ENCODE measurements at places on chromosomes 5 and 9.
A peak's percentile ranks its signal among the peaks of the same experiment; 100 is the strongest.

DNA sequence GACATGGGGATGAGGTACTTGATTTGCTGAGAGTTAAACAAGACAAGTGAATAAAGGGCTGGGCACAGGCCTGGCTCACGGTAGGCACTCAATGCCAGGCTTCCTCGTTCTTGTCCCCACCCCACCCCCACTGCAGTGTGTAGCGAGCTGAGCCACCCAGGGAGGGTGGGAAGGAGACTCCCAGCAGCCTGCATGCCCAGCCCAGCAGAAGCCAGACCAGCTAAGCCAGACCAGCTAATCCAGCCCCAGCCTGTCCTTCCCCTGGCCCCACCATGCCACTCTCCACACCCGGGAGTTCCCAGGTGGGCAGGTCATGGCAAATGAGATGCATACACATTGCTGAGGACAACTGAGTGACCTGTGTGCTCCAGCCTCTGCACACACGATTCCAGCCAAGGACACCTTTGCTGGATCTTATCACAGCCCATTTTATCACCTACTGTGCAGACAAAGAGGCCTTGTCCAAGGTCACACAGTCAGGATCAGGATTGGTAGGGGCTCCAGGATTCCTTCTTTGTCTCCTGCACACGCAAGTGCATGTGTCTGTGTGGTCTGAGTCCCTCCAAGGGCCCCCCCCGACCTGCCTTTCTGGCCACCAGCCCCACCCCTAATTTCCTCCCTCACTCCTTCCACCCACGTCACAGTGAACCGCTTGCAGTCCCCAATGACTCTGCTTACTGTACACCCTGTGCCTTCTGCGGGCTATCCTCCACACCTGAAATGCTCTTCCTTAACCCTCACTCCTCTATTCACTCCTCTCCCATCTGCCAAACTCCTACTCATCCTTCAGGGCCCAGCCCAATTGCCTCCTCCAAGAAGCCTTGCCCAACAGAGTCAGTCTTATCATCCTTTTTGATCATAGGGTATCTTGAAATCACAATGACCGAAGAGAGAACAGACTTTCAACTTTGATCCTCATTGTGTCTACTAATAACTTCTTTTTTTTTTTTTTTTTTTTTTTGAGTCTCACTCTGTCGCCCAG lies 26.6 kb downstream of the DUSP1 start:
- no peak for DNase-seq

- DNase-seq = no peak
These were observed 76.9 kb upstream of the MINAR2 start for GRCh38 chr5:129670957-129671500.

- no peak for DNase-seq
These were observed 360.7 kb downstream of the ARHGEF28 start for GRCh38 chr5:73986729-73987128.

- no peak for DNase-seq
These were observed 17.0 kb upstream of the TDRD7 start for GRCh38 chr9:97394881-97395280.

DNA sequence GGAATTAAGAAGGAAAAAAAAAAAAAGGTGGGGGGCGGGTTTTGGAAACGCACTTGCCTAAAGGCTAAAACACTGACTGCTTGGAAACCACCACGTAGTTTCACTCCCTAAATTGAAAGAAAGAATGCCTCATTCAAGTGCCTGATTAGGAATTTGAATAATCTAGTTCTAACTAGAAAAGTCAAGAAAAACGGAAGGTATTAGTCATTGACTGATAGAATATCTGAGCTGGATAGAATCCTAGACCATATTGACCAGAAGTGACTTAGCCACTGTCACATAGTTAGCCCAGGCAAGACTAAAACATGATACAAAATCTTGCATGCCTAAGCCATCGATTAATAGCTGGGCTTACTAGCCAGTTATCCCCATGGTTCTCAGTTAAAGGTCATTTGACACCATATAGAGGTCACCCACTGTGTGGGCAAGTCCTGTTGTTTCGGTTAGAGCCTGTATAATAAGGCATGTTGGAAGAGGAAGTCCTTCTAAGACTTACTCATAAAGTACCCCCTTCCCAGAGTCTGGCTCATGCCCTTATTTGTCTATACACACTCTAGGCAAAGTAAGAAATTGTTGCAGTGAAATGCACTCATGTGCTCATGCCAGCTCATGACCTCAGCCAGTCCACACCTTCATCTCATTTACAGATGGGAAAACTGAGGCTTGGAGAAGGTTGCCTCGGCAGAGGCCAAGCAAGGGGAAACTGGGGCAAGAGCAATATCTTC lies 40.2 kb downstream of the SH3RF2 start:
- DNase-seq = no peak

GRCh38 chr5:83179966-83180365 lies 102.6 kb downstream of the XRCC4 start:
- DNase-seq = no peak

GRCh38 chr5:96920744-96921355 lies 15.0 kb upstream of the LNPEP start:
- DNase-seq = no peak

GRCh38 chr9:133426011-133426410 lies 3.8 kb downstream of the ADAMTS13 start:
- DNase-seq = no peak

DNA sequence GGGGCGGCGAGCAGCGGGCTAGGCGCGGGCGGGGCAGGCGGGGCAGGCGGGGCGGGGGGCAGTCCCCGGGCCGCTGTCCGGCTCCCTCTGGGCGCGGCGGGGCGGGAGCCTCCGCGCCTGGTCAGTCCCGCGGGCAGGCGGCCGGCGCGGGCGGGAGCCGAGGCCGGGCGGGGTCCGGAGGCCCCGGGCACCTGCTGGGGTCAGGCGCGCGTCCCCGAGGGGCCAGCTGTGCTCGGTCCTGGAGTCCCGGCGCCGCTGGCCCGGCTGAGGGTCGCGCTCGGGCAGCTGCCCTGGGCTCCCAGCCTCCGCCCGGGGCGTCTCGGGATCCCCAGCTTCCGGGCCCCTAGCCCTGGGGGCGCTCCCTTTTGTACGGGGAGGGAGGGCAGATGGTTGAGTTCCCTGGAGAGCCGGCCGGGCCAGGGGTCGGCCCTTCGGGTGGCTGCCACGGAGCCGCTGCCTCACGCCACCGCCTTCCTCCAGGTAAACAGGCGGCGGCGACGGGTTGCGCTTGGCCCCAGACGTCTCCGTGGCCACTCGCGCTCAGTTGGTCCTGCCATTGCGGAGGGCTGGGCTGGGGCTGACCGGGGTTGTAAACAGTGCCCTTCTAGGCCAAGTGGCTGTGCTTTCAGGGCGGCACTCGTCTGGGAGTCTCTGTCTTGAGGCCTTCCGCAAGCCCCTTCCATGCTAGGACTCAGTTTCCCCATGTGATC lies 473 bp downstream of the ZBTB34 start:
- DNase-seq = no peak

DNA sequence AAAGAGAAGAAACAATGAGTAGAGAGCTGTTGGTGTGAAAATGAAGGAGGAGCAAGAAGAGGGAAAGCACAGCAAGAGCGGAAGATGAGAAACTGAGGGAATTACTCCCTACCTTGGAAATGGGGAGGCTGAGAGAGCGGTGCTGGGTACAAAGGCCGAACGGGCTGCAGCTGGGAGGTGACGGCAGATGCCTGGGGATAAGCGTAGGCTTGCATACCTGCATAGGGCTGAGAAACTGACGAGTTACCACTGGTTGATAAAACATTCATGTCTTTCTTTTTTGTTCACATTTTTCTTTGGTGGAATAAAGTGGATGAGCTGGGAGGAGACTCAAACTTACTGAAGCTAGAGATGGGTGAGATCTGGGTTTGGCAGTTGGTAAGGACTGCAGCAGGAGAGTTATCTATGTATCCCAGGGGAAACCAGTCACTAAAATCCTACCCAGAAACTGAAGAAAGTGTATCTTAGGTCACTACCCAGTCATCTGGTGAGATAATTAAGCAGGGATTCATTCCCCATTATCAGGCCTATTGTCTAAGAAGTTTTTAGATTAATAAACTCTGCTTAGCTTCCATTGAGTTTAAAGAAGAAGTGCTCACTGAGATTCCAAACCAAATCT lies 34.8 kb downstream of the FKBP15 start:
- DNase-seq = no peak

- peak; percentile 78 for DNase-seq
These were observed 18.5 kb upstream of the SLC12A7 start for GRCh38 chr5:1130218-1130946.

- no peak for DNase-seq
These were observed 11.2 kb upstream of the MARCHF3 start for GRCh38 chr5:127041571-127041970.

- DNase-seq = no peak
These were observed 30.8 kb upstream of the ACOT12 start for GRCh38 chr5:81424728-81425127.

GRCh38 chr9:36891341-36891811 lies 142.7 kb downstream of the PAX5 start:
- no peak for DNase-seq

- DNase-seq = no peak
These were observed 22.9 kb downstream of the RGMB start for GRCh38 chr5:98796197-98796972.

GRCh38 chr5:143641549-143642355 lies 170.2 kb upstream of the HMHB1 start:
- DNase-seq = no peak

- DNase-seq = no peak
These were observed 19.6 kb downstream of the CLPTM1L start for GRCh38 chr5:1325191-1325741.

GRCh38 chr5:61504143-61504770 lies 172.2 kb downstream of the ZSWIM6 start:
- DNase-seq = no peak

- no peak for DNase-seq
These were observed 96.8 kb downstream of the WNK2 start for GRCh38 chr9:93280661-93281259.

GRCh38 chr9:89706086-89706485 lies 101.3 kb downstream of the GADD45G start:
- no peak for DNase-seq

- DNase-seq = no peak
These were observed 64.2 kb upstream of the CPEB4 start for GRCh38 chr5:173823721-173824567.

DNA sequence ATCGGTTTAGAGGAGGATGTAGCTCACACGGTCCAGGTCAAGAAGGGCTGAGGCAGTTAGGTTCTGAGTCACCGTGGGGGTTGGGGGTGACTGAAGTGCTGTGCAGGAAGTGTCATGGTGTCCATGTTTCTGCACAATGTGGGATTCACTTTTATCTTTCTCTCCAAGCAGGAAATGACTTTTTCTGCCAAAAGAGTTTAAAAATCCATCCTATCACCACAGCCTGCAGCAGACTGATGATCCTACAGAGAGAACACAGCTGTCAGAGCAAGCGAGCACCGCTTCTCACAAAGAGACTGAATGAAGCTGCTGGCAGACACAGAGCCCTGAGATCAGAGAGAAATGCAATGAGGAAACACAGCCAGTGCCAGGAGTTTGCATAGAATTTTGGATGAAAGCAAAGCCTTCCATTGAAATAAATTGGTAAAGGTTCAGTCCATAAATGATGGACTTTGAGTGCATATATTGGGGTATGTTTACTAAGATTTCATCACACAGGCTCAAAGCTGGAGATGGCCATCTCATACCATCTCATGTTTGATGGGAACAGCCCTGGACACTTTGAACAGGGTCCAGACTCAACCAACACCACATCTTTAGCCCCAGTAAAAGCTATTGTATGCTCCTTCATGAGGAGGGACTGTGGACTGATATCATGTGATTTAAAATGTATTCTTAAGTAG lies 213.9 kb upstream of the FBXL7 start:
- DNase-seq = no peak

GRCh38 chr5:150763023-150763769 lies 4.4 kb upstream of the DCTN4 start:
- no peak for DNase-seq

DNA sequence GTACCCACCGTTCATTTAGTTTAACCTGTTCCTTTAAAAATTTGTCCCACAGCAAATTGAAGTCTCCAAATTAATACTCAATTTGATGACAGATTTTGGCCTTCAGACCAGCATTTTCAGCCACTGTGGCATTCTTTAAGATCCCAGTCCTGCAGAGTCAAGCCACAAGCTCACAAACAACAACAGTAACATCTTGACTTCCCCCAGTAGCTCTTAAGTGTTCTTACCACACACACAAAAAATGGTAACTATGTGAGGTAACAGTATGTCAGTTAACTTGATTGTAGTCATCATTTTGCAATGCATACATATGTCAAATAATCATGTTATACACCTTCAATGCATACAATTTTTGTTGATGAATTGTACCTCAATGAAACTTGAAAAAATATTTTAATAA lies 247.9 kb downstream of the LURAP1L start:
- DNase-seq = no peak

Data from NCI-H2107 (cell line).